ENCODE measurements at places on chromosomes 16 and 17. TPM values are rescaled to one million over a fixed set of nuclear protein-coding genes. Genes with fewer than 3 reads are reported as not detected.
A peak's percentile ranks its signal among the peaks of the same experiment; 100 is the strongest.

- no peak for DNase-seq
- no peak overlapping the region for H3K4me3 ChIP-seq
- H3K27ac ChIP-seq, result no peak overlapping the region
These were observed 3.4 kb downstream of the TMEM11 start for GRCh38 chr17:21210411-21211076.

DNA sequence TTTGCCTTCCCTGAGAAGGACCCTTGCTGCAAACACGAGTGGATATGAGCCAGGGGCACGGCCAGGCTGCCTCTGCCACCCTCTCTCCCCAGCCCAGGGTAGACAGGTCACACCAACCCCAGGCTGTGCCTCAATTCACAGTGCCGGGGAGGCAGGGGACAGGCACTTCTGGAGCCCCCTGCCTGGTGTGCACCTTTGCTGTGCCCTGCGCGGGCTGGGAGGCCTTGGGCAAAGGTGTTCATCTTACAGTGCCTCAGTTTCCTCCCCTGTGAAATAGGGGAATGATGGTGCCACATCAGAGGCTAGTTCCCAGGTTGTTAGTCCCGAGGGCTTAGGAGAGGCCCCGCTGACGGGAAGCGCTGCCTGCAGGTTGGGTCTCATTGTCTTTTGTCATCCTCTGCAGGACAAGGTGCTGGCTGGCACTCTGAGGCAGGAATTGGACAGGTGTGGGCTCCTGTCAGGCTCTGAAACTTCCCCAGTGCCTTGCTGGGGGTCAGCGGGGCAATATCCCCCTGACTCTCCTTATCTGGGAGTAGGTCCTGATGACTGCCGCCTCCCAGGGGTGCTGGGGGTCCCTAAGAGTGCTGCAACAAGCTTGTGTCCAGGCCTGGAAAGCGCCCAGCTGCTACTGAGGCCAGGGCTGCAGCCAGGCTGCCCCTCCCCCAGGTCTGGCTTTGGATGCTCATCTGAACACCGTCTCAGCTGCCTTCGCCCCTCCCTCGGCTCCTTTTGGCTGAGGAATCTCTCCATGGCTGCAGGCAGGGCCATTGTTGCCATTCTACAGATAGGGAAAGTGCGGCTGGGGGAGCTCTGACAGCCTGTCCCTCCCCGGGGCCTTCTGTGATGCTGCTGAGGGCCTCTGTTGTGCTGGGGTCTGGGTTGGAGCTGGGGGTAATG lies 3.1 kb downstream of the PRSS21 start:
- H3K4me1 ChIP-seq, result no peaks in the 10 kb centered on the region
- H3K27me3 ChIP-seq, result peaks cover 40% of the 10 kb centered on the region

GRCh38 chr16:78045865-78046581 lies 23.7 kb downstream of the CLEC3A start:
- H3K4me3 ChIP-seq, result no peak overlapping the region
- no peaks in the 10 kb centered on the region for H3K4me1 ChIP-seq
- H3K27me3 ChIP-seq, result no peaks in the 10 kb centered on the region
- no peaks in the 10 kb centered on the region for H3K36me3 ChIP-seq
- H3K27ac ChIP-seq, result no peak overlapping the region
- DNase-seq, result peak; percentile 81

DNA sequence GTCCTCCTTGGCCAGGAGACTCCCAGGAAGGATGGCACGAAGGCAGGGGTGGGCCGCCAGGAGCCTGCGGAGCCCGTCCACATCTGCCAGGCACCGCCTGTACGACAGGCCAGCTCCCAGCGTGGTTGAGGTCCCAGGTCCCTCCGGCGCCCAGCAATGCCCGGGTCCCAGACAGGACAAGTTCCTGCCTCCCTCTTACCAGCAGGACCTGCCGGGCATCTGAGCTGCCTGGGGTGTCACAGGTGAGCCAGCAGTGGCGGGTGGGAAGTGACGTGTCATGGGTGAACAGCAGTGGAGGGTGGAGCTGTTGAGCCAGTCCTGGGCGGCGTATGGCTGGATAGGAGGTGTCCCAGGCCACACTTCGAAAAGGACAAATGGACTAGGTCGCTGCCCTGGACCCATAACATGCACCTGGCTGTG lies 15.7 kb upstream of the BAHCC1 start:
- no peaks in the 10 kb centered on the region for H3K4me1 ChIP-seq
- no peaks in the 10 kb centered on the region for H3K36me3 ChIP-seq
- H3K27ac ChIP-seq, result no peak overlapping the region
- no peak overlapping the region for H3K4me3 ChIP-seq

GRCh38 chr17:6462692-6463091 lies 18.4 kb downstream of the PIMREG start:
- no peak overlapping the region for H3K4me3 ChIP-seq
- no peaks in the 10 kb centered on the region for H3K4me1 ChIP-seq
- H3K36me3 ChIP-seq, result no peaks in the 10 kb centered on the region
- no peaks in the 10 kb centered on the region for H3K27me3 ChIP-seq
- DNase-seq, result no peak

DNA sequence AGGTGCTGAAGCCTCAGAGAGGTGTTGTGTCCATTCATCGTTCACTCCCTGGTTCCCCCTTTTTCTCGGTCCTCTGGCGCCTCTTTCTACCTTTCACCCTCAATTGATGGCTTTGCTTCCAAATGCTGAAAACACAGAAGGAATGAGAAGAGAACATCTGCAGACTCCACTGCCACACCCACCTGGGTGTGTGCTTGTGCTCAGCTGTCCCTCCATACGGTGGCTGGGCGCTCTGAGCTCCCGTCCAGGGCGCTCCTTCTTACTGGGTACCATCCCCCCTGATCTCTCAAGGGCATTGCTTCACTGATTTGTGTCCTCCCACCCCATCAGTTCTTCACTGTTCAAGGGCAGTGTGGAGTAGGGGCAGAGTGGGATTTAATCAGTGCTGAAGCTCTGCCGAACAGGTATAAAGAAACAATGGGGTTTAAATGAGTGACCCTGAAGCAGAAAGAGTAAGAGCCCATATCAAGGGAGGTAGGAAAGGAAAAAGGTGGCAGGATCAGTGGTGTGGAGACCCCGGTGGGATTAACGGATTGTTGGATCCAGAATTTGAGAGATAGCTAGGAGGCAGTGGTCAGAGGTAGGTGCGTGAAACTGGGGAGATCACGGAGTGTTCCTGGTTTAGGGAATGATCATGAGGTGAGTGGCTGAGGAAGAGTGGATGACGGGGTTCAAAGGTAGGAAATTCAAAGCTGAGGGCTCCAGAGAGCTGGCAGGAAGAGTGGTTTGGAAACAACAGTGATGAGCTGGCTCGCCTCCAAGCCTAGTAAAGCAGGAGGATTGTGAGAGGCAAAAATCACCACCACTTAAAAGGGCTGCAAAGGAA lies 40.8 kb downstream of the MRTFB start:
- peaks cover 40% of the 10 kb centered on the region for H3K4me1 ChIP-seq
- H3K27ac ChIP-seq, result peak overlapping the region; percentile 9
- H3K36me3 ChIP-seq, result no peaks in the 10 kb centered on the region
- H3K4me3 ChIP-seq, result no peak overlapping the region
- H3K27me3 ChIP-seq, result no peaks in the 10 kb centered on the region

- H3K36me3 ChIP-seq, result peaks cover 4% of the 10 kb centered on the region
- DNase-seq, result no peak
- no peaks in the 10 kb centered on the region for H3K27me3 ChIP-seq
- no peak overlapping the region for H3K4me3 ChIP-seq
These were observed 15.9 kb downstream of the C1QTNF1 start for GRCh38 chr17:79039886-79040285.

GRCh38 chr16:19228575-19228974 lies 57.0 kb upstream of the CLEC19A start:
- H3K4me3 ChIP-seq, result no peak overlapping the region
- no peak for DNase-seq
- H3K4me1 ChIP-seq, result no peaks in the 10 kb centered on the region
- H3K27ac ChIP-seq, result no peak overlapping the region

DNA sequence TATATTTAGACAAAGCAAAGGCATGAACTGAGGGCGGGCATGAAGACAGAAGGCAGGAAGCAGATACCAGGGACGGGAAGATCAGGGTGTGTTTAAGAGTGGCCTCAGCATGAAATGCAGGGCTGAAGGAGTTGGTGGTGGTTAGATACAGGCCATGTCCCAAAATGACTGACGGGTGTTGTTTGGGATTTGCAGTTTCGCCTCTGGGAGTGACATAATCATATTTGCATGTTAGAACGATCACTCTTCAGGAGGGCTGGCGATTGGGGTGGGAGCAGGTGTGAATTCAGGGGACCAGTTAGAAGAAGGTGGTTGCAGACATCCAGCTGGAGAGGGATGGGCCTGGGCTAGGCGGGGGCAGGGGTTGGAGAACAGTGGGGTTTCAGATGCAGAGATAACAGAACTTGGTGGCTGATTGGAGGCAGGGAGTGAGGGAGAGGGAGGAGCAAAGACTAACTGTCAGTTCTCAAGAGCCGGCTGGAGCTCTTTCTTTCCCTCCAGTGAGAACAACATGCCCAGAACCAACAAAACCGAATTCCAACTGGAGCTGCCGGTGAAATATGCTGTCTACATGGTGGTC lies 27.2 kb upstream of the ITGAX start:
- H3K4me1 ChIP-seq, result peaks cover 9% of the 10 kb centered on the region
- H3K27ac ChIP-seq, result no peak overlapping the region
- peaks cover 58% of the 10 kb centered on the region for H3K27me3 ChIP-seq
- H3K4me3 ChIP-seq, result no peak overlapping the region
- DNase-seq, result no peak

DNA sequence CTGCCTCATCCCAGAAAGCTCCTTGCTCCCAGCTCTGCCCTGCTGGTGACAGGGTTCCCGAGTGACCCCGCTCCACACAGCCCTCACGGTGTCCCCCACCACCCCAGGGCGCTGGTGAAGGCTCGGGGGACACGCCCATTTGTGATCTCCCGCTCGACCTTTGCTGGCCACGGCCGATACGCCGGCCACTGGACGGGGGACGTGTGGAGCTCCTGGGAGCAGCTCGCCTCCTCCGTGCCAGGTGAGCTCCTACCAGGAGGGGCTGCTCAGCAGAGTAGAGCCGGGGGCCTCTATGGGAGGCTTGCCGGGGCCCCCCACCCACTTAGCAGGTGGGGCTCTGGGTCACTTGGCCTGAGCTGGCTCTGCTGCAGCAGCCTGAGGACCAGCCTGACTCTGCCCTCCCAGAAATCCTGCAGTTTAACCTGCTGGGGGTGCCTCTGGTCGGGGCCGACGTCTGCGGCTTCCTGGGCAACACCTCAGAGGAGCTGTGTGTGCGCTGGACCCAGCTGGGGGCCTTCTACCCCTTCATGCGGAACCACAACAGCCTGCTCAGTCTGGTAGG lies 11.2 kb downstream of the GAA start:
- no peaks in the 10 kb centered on the region for H3K36me3 ChIP-seq
- no peak overlapping the region for H3K4me3 ChIP-seq
- no peak overlapping the region for H3K27ac ChIP-seq
- DNase-seq, result no peak

GRCh38 chr17:18172531-18173278 lies 10.9 kb upstream of the ALKBH5 start:
- no peak for DNase-seq
- H3K4me1 ChIP-seq, result no peaks in the 10 kb centered on the region
- H3K27ac ChIP-seq, result peak overlapping the region; percentile 8
- H3K4me3 ChIP-seq, result no peak overlapping the region
- no peaks in the 10 kb centered on the region for H3K36me3 ChIP-seq
- no peaks in the 10 kb centered on the region for H3K27me3 ChIP-seq

DNA sequence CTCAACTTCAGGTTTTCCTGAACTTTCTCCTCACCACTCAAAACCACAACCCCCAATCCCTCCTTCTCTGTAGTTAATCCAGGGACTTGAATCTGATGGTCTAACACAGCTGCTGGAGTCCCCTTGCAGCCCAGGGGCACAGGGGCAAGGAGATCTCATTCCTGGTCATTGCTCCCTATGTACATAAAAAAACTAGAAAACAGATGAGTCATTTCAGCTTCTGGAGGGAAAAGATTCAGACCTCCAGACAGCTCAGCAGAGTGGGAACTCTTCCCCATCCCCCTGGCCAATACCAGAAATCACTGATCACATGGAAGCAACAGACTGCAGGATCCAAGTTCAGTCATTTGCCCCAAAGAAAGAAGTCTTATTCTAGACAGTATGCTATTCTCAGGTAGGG lies 62.1 kb downstream of the DYNLRB2 start:
- no peaks in the 10 kb centered on the region for H3K27me3 ChIP-seq
- no peak overlapping the region for H3K27ac ChIP-seq
- no peaks in the 10 kb centered on the region for H3K36me3 ChIP-seq
- H3K4me3 ChIP-seq, result no peak overlapping the region
- no peak for DNase-seq

- H3K27me3 ChIP-seq, result no peaks in the 10 kb centered on the region
- no peak overlapping the region for H3K27ac ChIP-seq
- DNase-seq, result no peak
These were observed 60.9 kb downstream of the CACNG1 start for GRCh38 chr17:67105213-67105612.

DNA sequence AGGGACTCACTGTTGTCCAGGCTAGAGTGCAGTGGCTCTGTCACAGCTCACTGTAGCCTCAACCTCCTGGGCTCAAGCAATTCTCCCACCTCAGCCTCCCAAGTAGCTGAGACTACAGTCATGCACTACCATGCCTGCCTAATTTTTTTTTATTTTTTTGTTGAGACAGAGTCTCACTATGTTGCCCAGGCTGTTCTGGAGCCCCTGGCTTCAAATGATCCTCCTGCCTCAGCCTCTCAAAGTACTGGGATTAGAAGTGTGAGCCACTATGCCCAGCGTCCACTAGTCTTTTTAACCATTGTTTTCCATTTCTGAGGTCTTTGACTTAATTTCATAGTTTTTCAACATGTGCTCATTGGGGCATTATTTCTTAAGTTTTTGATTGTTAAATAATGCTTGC lies 13.5 kb downstream of the NSRP1 start:
- H3K4me3 ChIP-seq, result no peak overlapping the region
- no peaks in the 10 kb centered on the region for H3K27me3 ChIP-seq
- no peaks in the 10 kb centered on the region for H3K36me3 ChIP-seq
- no peak overlapping the region for H3K27ac ChIP-seq
- no peak for DNase-seq
- no peaks in the 10 kb centered on the region for H3K4me1 ChIP-seq

GRCh38 chr17:33572615-33573014 lies 279.5 kb upstream of the ASIC2 start:
- no peaks in the 10 kb centered on the region for H3K27me3 ChIP-seq
- H3K4me3 ChIP-seq, result no peak overlapping the region
- no peak for DNase-seq
- no peak overlapping the region for H3K27ac ChIP-seq
- no peaks in the 10 kb centered on the region for H3K4me1 ChIP-seq
- H3K36me3 ChIP-seq, result no peaks in the 10 kb centered on the region

The PRSS53 gene
- total RNA-seq, result 1.4 TPM

The CMIP gene
- total RNA-seq, result 16.3 TPM

The CES3 gene
- total RNA-seq, result 0.51 TPM

The PPP1R27 gene
- total RNA-seq, result not detected

The C16orf96 gene
- total RNA-seq, result 0.08 TPM

The KRTAP2-2 gene
- not detected for total RNA-seq

The MRTFB gene
- 35.1 TPM for total RNA-seq

The KRT20 gene
- not detected for total RNA-seq

Data from heart left ventricle (tissue), 16 donors.